ENCODE measurements at places on chromosomes 1 and 21.

- DNase-seq, result peak; percentile 72
Observed at GRCh38 chr21:45299864-45300785, 12.4 kb upstream of the POFUT2 start.

- no peak for DNase-seq
Observed at GRCh38 chr1:15825800-15826199, 18.4 kb upstream of the UQCRHL start.

- DNase-seq, result no peak
Observed at GRCh38 chr1:6112690-6113005, 67.0 kb downstream of the KCNAB2 start.

DNA sequence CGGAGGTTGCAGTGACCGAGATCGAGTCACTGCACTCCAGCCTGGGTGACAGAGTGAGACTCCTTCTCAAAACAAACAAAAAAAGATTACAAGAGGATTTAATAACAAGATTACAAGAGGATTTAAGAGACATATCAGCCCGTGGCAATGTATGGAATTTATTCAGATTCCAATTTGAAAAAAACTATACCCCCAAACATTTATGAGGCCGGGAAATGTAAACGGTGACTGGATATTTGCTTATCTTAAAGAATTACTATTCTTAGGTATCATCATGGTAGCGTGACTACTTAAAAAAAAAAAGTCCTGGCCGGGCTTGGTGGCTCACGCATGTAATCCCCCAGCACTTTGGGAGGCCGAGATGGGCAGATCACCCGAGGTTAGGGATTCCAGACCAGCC is 21.2 kb upstream of the ELK4 start:
- no peak for DNase-seq

GRCh38 chr1:22253012-22253790 is 110.3 kb upstream of the WNT4 start:
- DNase-seq, result no peak

- DNase-seq, result no peak
Observed at GRCh38 chr1:44609768-44610526, 64.3 kb downstream of the TMEM53 start.

- peak; percentile 82 for DNase-seq
Observed at GRCh38 chr1:45892068-45892785, 88.8 kb downstream of the MAST2 start.

GRCh38 chr1:236608930-236609726 is 4.8 kb upstream of the HEATR1 start:
- DNase-seq, result no peak

DNA sequence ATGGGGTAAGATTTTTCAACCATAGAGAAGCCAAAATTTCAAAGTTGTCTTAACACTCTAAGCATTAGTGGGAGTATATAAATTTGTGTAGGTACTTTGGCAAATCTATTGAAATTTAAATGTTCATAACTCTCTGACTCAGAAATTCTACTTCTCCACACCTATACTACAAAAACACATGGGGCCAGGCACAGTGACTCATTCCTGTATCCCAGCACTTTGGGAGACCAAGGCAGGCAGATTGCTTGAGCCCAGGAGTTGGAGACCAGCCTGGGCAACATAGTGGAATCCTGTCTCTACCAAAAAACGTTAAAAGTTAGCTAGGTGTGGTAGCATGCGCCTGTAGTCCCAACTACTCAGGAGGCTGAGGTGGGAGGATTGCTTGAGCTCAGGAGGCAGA is 41.3 kb upstream of the RAVER2 start:
- DNase-seq, result no peak

- DNase-seq, result no peak
Observed at GRCh38 chr1:246372559-246372958, 134.5 kb downstream of the SMYD3 start.

DNA sequence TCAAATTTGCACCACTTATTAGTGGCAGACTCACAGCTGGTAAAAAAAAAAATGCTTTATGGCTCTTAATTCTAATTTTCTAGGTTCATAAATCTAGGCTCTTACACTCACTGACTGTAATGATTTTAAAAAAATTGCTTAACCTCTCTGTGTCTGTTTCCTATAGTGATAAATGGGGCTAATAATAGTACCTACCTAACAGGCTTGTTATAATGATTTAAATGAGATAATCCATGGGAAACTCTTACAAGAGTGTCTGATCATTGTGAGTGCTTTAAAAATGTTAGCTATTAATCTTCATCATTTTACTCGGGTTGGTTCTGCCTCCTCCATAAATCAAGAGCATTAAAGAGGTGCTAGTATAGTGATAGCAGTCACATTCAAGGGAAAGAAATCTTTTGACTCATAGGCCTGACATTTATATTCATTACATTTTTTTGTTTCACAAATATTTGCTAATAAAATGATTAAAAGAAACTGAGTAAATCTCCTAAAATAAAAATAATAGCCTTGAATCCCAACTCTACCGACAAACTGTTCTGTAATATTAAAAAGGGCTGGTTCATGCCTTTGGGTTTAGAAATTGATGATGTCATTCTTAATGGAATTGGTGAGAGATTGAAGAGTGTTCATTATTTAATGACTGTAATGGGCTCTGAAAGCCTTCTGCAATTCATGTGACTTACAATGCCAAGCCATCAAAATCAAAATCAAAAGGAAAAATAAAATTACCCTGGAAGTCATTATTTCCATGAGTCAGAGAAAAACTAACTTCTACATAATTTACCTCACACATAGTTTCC is 93.9 kb upstream of the PALMD start:
- DNase-seq, result no peak

- DNase-seq, result no peak
Observed at GRCh38 chr1:36908096-36908495, 126.2 kb downstream of the GRIK3 start.

DNA sequence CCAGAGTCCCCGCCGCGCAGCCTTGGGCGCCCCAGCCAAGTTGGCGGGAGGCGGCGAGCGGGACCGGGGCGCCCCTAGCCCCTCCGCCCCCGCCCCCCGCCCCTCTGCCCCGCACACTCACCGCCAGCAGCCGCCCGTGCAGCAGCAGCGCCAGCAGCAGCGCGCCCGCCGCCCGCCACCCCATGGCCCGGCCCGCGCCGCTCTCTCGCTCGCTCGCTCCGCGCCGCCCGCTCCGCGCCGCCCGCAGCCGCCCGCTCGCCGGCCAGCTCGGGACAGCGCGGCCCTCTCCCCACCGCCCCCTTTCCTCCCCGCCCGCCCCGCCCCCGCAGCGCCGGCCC is at the start of gene HSPG2:
HSPG2 (minus strand) TSS at position 277 of the 338 bp plus-strand sequence; CDS start at position 184, 93 bp downstream.
- no peak for DNase-seq

GRCh38 chr1:219708919-219709543 is 96.1 kb upstream of the ZC3H11B start:
- DNase-seq, result no peak

DNA sequence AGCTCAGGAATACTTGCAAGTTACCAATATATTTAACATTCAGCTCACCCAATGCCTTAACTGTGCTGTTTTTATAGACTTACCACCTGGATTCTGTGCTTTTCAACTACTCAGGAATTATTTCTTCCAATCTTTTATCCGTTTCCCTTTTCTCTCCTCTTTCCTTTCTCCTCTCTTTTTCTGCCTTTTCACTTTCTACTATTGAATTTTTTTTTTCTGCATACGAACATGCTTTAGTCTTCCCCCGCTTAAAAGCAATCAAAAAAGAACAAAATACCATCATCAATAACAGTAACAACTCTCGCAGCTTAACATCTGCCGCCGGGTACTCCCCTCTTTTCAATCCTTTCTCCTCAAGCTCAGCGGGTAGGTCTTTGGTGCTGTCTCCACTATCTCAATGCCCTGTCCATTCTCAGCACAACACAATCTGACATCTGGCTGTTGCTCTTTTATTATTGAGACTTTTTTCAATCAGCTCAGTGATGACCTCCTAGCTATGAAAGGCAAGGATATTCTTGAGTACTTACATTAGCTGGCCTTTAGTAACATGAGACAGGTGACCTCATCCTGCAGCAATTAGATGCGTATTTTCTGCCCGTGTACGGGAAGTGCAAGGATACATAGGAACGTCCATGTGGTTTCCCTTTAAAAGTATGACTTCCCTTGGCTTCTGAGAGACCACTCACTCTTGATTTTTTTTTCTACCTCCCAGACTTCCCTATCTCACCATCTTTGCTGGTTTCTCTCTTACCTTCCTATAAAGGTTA is 40.2 kb upstream of the SIPA1L2 start:
- DNase-seq, result no peak

DNA sequence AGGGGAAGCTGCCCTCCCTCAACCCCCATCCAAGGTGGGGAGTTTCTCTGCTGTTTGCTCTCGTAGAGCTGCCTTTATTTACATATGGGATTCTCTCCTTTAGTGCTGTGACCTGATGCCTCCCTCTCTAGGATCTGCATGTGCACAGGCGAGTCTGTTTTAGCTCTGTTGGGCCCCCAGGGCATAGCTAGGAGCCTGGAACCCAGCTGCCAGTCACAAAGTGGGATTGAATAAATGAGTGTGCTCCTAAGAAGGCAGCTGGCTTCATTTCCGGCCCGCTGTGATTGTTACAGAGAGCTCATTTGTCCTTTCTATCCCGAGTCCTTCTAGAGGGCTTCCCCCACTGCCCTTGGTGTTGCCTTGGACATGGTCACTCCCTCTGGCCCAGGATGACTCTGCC is 176.6 kb downstream of the GRIK3 start:
- DNase-seq, result no peak

DNA sequence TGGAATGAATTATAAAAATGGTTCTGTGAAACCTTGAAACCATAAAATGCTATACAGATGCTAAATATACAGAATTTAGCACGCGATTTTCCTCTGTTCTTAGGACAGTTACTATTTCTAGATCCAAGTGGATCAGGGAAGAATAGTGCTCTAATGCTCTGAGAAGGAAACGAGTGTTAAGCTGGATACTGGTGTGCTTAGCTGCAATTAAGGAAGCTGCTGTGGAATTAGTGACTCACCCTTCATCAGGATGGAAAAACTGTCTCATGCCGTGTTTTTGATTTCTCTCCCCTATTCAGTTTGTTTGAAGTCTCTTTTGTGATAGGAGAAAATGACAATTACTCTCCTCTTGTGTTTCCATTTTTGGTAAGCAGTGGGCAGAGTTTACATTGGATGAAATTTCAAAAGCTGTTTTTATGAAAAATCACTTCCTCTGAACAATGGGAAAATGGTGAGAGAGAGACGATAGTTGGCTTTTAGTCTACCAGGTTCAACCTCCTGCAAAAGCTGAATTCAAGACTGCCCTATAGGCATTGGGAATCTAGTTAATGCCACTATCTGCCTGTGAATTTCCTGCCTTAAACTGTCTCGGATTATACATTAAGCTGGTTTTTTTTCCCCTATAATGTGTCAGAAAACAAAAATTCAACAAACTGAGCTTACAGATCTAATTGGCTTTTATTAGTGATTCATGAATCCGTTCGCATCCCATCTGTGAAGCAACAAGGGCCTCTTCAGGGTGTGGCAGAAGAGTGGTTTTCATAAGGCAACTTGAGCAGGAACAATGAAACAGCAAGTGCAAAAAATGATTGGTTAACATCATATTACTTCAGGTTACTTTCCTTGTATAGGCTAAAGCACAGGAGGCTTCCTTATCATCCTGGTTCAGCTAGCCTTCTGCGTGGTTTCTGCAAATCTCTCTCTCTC is 179.8 kb downstream of the ST6GALNAC3 start:
- peak; percentile 48 for DNase-seq
